ENCODE measurements at places on chromosomes 11 and 22. TPM values are rescaled to one million over a fixed set of nuclear protein-coding genes. Genes with fewer than 3 reads are reported as not detected.

- no peaks in the 10 kb centered on the region for H3K36me3 ChIP-seq
- no peak overlapping the region for H3K27ac ChIP-seq
- peaks cover 5% of the 10 kb centered on the region for H3K27me3 ChIP-seq
- DNase-seq, result no peak
- no peak overlapping the region for H3K4me3 ChIP-seq
- no peaks in the 10 kb centered on the region for H3K4me1 ChIP-seq
Observed at GRCh38 chr22:27240298-27241075, 561.1 kb downstream of the MN1 start.

DNA sequence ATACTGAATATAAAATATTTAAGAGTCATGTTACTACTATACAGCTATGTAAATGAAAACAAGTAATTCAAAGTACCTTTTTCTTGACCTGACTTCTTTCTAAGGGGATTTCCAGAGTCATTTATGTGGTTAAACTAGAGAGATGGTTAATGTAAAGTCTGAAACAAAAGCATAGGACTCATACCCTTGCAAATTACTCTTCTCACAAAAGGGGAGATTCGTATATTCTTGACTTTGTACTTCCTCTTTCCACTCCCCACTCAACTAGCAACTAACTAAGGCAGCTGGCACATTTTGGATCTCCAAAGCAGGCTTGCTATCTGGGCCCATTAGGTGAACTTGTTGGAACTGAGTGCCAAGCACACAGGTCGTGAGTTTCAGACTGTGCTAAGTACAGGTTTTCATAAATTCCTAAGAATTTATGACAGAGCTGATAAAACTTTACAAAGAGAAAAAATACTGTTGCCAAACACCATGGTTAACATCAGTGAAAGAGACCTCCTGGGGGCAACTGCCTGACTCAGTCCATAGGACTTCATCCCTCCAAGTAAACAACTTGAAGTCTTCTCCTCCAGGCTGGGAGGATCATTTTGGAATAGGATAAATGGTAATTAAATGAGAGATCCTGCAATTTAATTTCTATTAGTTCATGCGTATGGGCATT lies 77.0 kb upstream of the DDI1 start:
- no peak overlapping the region for H3K27ac ChIP-seq
- no peaks in the 10 kb centered on the region for H3K36me3 ChIP-seq
- no peaks in the 10 kb centered on the region for H3K27me3 ChIP-seq
- H3K4me1 ChIP-seq, result no peaks in the 10 kb centered on the region
- DNase-seq, result no peak

- no peak for DNase-seq
- H3K4me1 ChIP-seq, result peaks cover 15% of the 10 kb centered on the region
- no peaks in the 10 kb centered on the region for H3K27me3 ChIP-seq
- no peak overlapping the region for H3K27ac ChIP-seq
- H3K4me3 ChIP-seq, result no peak overlapping the region
- H3K36me3 ChIP-seq, result no peaks in the 10 kb centered on the region
Observed at GRCh38 chr11:11035331-11035730, 177.5 kb upstream of the ZBED5 start.

DNA sequence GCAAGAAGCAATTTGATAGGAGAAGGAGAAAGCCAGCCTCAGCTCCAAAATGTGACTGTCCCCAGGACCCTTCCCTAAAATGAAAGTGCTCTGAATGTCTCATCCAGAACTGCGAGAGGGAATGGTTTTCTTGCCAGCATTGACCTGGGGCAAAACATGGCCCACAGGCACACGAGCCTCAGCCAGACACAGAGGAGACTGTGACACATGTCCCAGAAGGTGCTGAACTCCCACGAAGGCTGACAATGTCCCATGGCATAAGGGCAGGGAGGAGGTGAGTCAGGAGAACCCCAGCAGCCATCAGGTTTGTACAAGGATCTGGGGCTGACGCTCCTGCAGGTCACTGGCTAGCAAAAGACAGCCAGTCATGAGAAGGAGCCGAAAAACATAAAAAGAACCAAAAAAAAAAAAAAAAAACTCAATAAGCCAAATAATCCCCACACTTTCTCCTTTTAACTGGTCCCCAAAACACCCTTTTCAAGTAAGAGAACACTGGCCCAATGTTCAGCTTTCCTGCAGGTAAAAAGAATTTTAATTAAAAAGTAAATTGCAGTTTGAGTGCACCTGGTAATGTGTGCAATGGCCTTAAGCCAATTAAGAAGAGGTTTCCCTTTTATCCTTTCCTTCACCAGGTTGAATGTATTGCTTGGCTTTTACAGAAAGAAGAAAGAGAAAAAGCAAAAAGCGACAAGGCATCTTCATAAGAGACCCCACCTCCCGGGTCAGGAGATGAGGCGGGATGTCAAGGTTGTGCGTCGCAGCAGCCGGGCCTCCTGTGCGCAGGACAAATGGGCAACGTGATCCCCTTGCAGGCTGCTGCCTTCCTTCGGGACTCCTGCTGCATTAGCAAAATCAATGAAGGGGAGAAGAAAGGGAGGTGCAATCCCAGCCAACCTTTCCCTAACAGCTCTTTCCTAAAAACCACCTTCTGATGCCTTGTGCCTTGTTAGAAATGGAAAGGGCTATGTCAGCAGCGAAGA lies 43.6 kb downstream of the GALNT18 start:
- peak overlapping the region; percentile 41 for H3K27ac ChIP-seq
- no peaks in the 10 kb centered on the region for H3K27me3 ChIP-seq
- no peak for DNase-seq
- no peaks in the 10 kb centered on the region for H3K36me3 ChIP-seq
- H3K4me1 ChIP-seq, result peaks cover 70% of the 10 kb centered on the region

DNA sequence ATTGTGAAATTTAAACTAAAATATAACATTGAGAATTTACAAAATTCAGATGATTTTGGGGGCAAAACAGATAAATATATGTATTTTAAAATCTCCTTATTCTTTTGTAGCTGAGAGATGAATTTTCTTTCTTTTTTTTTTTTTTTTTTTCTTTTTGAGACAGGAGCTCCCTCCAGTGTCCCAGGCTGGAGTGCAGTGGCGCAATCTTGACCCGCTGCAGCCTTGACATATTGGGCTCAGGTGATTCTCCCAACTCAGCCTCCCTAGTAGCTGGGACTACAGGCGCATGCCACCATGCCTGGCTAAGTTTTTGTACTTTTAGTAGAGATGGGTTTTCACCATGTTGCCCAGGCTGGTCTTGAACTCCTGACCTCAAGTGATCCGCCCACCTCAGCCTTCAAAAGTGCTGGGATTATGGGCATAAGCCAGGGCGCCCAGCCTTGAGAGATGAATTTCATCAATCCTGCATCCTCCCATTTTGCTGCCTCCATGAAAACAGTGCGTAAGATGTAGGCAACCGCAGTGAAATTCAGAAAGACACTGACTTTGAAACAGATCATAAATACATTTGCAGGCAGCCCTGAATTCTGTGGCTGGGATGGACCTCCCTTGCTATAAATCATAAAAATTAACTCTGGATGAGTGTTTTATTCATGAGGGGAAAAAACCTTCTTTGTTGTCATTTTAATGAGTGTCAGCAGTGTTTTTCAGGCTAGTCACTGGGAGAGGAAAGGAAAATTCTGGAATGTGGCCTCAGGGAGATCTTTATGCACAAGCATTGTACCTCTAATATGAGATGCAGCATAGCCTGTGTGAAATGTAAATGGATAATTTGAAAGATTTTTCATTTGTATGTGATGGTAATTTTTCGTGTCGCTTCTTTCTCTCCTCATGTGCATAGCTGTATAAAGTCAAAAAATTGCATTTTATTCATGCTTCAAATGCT lies 14.4 kb downstream of the ELMOD1 start:
- H3K27me3 ChIP-seq, result no peaks in the 10 kb centered on the region
- H3K4me3 ChIP-seq, result no peak overlapping the region
- H3K27ac ChIP-seq, result no peak overlapping the region
- DNase-seq, result no peak
- no peaks in the 10 kb centered on the region for H3K36me3 ChIP-seq

DNA sequence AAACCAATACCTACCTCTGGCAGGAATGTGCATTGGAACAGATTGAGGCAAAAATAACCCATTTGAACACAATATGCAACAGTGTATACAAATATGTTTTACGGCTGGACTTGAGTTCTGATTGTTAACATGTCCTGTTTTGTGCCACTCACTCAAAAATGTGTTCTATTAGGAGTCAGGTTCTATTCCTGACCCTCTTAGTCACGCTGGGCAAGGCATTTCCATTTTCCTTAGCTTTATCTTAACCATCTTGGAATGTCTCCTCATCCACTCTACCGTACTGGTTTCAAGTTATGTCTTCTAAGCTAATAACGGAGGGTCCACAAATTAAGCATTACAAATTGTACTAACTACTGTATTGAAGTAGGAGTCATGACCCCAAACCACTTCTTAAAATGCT lies 78.6 kb downstream of the MAML2 start:
- H3K36me3 ChIP-seq, result no peaks in the 10 kb centered on the region
- no peak for DNase-seq
- H3K27ac ChIP-seq, result peak overlapping the region; percentile 43
- H3K4me3 ChIP-seq, result no peak overlapping the region

DNA sequence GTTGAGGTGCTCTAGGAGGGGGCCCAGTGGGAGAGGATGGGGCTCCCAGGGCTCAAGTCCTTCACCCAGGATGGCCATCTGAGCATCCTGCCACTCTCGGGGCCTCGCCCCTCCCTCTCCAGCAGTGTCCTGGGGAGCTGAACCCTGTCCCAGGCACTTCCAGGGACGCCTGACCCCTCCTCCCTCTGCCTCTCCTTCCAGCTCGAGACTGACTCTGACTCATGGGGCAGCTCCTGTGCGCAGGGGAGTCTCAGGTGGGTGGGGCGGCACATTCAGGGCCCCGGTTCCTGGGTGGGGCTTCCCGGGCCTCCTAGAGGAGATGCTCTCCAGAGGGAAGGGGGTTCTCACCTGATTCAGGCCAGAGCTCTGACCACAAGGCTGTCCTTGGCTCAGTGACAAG lies 77.1 kb upstream of the IGLL5 start:
- H3K36me3 ChIP-seq, result no peaks in the 10 kb centered on the region
- no peaks in the 10 kb centered on the region for H3K4me1 ChIP-seq
- no peak for DNase-seq
- no peak overlapping the region for H3K4me3 ChIP-seq
- H3K27ac ChIP-seq, result no peak overlapping the region
- H3K27me3 ChIP-seq, result peaks cover under 1% of the 10 kb centered on the region

DNA sequence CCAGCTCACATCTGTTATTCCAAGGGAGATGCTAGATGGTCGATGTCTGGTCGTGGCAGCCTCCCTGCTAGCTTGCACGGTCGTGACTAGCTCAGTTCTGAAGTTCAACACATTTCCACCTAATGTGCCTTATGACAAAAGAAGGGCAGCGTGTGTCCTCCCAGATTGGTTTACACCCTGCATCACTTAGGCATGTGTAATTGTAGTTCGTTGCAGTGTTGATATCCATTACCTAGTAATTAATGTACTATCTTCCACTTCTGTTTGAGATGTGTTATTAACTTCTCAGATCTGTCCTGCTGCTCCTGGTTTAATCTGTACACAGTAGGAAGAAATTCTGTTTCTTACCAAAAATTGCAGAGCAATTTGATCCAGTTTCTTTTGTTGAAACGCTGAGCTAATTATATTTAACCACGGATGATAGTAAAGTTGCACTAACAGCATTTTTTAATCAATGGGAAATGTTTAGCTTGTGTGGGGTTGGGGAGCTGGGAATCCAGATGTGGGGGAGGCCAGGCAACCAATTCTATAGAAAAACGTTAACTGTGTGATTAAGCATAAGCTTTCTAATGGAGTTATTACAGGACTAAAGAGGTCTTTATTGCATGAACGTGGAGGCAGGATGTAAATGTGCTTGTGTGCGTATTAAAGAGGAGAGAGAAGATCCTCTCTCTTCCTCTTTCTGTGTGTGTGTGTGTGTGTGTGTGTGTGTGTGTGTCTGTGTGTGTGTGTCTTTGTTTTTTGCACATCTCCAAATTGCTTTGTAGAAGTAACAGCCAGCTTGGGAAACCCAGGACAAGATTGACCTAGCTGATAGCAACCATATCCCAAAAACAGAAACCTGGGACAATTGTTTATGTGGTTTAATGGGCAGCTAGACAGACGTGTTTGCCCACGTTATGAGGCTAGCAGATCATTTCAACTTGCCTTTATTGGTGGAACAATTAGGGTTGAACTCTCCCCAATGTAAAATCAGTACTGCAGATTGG lies 145.7 kb upstream of the TTC12 start:
- no peak for DNase-seq
- H3K27ac ChIP-seq, result no peak overlapping the region
- no peaks in the 10 kb centered on the region for H3K4me1 ChIP-seq
- H3K27me3 ChIP-seq, result no peaks in the 10 kb centered on the region

DNA sequence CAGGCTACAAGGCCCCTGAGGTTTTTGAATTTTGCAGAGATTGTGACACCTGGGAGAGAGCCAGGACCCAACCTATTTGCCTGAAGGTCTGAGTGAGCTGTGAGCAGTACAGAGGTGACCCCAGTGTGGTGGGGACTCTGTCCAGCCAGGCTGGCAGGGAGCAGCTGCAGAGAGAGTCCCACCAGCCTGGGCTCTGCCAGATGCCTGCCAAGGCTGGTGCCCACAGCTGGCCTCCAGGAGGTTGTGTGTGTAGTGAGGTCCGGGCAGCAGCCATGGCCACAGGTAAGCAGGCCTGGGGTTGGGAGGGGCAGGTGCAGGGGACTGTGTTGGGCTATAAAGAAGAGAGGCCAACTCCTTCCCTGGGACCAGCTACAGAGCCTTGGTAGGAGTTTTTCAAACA lies 144.8 kb downstream of the CRYBB2 start:
- peak overlapping the region; percentile 18 for H3K27ac ChIP-seq
- peak; percentile 38 for DNase-seq
- peaks cover 45% of the 10 kb centered on the region for H3K4me1 ChIP-seq
- H3K4me3 ChIP-seq, result no peak overlapping the region
- peaks cover 9% of the 10 kb centered on the region for H3K36me3 ChIP-seq

- no peak overlapping the region for H3K4me3 ChIP-seq
- no peaks in the 10 kb centered on the region for H3K27me3 ChIP-seq
- no peak for DNase-seq
Observed at GRCh38 chr11:114080769-114081168, 21.3 kb downstream of the ZBTB16 start.

DNA sequence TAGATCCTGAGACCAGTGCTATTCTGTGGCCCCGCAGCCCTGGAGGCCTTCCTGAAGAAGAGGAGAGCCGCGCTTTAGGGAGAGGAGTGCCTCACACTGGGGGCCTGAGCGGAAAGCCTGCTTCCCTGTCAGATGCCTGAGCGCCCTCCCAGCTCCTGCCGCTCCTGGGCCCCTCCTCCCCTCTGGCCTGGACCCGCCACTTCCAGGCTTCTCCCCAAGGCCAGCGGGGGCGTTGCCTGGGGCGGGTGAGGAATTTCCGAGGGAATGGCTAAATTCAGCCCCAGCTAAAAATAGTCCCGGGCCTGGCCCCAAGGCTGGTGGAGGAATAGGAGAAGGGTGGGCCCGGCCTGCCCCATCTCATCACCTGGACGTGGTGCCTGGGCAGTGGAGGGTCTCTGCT lies 15.4 kb downstream of the ARHGEF17 start:
- peak overlapping the region; percentile 68 for H3K27ac ChIP-seq
- peak; percentile 66 for DNase-seq
- peaks cover 81% of the 10 kb centered on the region for H3K4me1 ChIP-seq
- H3K27me3 ChIP-seq, result no peaks in the 10 kb centered on the region
- no peak overlapping the region for H3K4me3 ChIP-seq
- H3K36me3 ChIP-seq, result no peaks in the 10 kb centered on the region

- no peak overlapping the region for H3K27ac ChIP-seq
- H3K4me3 ChIP-seq, result no peak overlapping the region
- no peaks in the 10 kb centered on the region for H3K36me3 ChIP-seq
- H3K4me1 ChIP-seq, result no peaks in the 10 kb centered on the region
- no peaks in the 10 kb centered on the region for H3K27me3 ChIP-seq
Observed at GRCh38 chr11:42576318-42576717, 735.5 kb upstream of the API5 start.

BARX2 gene
- 0.41 TPM for total RNA-seq

MIF gene
- 231 TPM for total RNA-seq

C11orf87 gene
- total RNA-seq, result 0.09 TPM

SLC5A1 gene
- total RNA-seq, result 1.8 TPM

MMP10 gene
- total RNA-seq, result not detected

NCR3LG1 gene
- total RNA-seq, result 3.2 TPM

Data from lower lobe of right lung (tissue), 2 donors.